ENCODE measurements at places on chromosomes 16 and 17.

DNA sequence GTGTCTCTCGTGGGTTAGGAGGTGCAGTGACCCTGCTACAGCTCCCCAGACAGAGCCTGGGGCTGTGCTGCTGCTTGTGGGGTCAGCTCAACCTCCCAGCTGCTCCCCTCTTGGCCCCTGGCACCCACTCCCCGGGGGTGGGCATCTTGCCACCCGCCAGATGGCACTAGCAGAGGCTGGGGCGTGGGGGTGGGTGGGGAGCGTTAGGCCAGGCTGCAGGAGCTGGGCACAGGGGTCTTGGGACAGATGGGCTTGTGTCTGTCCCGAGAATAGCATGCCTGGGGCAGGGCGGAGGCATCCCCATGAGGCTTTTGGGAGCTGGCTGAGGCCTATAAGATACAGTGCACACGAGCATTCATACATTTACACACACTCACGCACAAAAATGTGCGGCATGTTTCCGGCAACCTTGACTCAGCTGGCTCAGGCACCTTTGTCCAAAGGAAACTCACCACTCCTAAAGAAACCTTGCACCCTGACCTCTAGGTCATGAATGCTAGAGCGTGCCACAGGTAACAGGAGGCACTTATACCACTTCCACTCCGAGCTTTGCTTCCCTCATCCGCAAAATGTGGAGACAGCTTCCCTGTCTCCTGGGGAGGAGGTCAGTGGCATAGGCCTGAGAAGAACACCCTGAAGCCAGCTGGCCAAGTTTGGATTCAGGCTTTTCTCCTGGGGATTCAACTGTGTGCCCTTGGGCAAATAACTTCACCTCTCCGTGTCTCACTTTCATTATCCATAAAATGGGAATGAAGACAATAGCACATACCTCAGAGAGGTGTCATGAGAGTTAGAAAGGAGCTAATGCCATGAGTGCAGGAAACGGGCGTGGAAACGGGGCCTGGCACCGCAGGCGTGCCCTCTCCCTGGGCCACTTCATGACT, 78.9 kb upstream of the LHX1 start:
- DNase-seq, result no peak

GRCh38 chr17:8922451-8922850, 43.1 kb downstream of the PIK3R5 start:
- peak; percentile 88 for DNase-seq

DNA sequence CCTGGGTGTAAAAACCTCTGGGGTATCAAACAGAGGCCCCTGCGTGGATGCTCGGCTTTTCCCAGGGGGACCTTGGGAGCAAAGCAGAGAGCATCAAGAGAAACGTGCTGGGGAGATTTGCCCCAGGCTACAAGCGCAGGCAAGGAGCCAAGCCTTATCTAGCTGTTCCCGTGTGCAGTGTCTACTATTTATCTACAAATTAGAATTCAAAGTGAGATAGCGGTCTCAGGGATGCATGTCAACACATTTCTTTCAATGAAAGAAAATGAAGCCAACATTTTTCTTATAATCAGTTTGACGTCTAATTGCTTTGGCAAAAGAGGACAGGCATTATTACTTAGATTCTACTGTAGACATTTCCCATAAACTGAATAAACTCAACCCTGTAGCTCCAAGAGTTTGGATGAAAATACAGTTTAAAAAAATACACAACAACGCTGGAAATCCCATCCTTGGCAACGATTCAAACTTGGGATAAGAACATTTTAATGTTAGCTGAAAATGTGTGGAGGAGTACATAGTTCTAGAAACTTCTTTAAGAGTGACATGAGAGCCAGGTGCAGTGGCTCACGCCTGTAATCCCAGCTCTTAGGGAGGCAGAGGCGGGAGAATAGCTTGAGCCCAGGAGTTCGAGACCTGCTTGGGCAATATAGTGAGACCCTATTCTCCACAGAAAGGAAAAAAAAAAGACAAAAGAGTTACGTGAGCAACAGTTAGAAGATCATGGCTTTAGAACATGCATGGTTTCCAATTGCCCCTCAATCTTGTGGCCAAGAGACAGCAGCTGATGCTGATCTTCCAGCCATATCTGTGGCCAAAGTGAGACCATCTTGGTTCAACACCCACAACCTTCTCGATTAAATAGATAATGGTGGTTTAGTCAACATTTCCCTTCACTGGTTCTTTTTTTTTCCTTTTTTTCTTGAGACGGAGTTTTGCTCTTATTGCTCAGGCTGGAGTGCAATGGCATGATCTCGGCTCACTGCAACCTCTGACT, 7.2 kb downstream of the SPNS3 start:
- DNase-seq, result no peak

GRCh38 chr16:35798885-35799426, 2339.5 kb downstream of the TP53TG3F start:
- no peak for DNase-seq

- no peak for DNase-seq
Measured at GRCh38 chr17:44921122-44921882, 6.0 kb upstream of the GFAP start.

GRCh38 chr17:77640252-77640651, 318.3 kb upstream of the TNRC6C start:
- DNase-seq, result no peak

DNA sequence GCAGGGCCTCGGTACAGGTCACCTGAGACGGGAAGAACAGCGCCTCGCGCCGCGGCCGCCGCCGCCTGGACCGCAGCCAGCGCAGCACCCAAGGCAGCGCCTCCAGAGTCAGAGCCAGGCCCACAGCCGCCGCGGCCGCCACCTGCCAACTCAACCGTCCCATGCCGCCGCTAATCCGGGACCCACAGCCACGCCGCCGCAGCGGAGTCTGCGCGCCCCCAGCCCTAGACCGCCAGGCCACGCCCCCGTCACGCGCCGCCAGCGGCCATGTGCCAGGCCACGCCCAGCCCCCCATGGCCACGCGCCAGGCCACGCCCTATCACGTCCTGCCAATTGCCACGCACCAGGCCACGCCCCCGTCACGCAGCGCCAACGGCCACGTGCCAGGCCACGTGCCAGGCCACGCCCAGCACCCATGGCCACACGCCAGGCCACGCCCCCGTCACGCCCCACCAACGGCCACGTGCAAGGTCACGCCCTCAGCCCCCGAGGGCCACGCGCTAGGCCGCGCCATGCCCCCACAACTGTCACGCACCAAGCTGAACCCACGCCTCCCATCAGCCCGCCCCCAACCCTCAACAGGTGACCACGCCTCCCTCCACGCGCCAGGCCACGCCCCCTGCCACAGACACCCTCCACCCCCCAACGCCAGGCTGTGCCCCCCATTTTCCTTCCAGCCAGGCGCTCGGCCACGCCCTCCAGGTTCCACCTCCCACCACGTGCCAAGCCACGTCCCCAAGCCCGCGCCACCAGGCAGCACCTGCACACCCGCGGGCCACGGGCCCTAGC, at the start of gene PLD6:
PLD6 (minus strand) TSS at position 210 of the 789 bp plus-strand sequence; CDS start at position 163, 47 bp downstream.
- peak; percentile 86 for DNase-seq

GRCh38 chr17:41835800-41836549, at the start of gene NT5C3B:
TSS of gene NT5C3B (minus strand) at chr17:41836232. CDS start at chr17:41836193, 39 bp downstream.
- no peak for DNase-seq

GRCh38 chr16:89458967-89459366, 31.4 kb downstream of the ANKRD11 start:
- DNase-seq, result no peak

DNA sequence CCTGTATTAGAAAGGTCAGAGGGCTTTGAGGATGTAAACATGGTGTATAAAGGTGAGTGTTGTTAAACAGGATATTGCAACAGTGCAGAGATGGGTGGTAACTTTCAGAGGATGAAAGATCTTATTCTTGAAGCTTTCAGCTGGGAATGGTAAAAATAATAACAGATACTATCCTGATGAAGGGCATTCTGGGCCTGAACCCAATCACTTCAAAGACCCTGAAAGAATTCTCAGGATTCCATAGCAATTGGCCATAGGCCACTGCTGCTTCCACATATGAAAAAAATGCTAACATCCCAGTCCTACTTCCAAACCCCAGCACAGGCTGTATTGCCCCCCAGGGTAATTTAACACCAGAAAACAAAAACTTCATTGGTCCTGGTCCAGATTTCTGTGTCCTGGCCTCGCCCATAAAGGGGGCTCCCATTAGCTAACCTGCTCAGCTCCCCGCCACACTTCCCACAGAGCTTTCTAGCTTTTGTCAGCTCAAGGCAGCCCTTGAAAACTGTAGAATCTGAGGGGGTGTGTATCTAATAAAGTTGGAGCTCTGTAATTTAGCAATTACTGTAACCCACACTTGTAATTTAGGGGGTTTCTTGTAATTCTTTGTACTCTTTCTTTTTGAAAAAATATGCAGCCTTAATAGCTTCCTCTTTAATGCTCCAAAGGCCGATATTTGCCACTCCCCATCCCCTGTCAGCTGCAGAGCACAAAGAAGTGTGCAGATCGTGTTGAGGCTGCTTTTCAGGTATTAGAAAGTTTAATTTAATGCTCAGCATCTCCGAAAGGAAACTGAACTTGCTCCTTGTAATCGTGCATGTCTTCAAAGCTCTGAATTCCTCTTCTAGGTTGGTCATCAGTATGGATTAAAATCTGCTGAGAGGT, 371.5 kb downstream of the SEC14L1 start:
- no peak for DNase-seq

GRCh38 chr16:8084882-8085281, 505.4 kb downstream of the TMEM114 start:
- no peak for DNase-seq

DNA sequence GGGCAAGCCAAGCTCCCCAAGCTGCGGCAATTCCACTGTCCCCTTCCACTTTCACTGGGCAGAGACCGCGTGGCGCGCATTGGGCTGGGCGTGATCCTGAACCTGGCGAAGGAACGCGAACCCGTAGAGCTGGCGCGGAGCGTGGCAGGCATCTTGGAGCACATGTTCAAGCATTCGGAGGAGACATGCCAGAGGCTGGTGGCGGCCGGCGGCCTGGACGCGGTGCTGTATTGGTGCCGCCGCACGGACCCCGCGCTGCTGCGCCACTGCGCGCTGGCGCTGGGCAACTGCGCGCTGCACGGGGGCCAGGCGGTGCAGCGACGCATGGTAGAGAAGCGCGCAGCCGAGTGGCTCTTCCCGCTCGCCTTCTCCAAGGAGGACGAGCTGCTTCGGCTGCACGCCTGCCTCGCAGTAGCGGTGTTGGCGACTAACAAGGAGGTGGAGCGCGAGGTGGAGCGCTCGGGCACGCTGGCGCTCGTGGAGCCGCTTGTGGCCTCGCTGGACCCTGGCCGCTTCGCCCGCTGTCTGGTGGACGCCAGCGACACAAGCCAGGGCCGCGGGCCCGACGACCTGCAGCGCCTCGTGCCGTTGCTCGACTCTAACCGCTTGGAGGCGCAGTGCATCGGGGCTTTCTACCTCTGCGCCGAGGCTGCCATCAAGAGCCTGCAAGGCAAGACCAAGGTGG, 9.8 kb downstream of the SARM1 start:
- peak; percentile 44 for DNase-seq

DNA sequence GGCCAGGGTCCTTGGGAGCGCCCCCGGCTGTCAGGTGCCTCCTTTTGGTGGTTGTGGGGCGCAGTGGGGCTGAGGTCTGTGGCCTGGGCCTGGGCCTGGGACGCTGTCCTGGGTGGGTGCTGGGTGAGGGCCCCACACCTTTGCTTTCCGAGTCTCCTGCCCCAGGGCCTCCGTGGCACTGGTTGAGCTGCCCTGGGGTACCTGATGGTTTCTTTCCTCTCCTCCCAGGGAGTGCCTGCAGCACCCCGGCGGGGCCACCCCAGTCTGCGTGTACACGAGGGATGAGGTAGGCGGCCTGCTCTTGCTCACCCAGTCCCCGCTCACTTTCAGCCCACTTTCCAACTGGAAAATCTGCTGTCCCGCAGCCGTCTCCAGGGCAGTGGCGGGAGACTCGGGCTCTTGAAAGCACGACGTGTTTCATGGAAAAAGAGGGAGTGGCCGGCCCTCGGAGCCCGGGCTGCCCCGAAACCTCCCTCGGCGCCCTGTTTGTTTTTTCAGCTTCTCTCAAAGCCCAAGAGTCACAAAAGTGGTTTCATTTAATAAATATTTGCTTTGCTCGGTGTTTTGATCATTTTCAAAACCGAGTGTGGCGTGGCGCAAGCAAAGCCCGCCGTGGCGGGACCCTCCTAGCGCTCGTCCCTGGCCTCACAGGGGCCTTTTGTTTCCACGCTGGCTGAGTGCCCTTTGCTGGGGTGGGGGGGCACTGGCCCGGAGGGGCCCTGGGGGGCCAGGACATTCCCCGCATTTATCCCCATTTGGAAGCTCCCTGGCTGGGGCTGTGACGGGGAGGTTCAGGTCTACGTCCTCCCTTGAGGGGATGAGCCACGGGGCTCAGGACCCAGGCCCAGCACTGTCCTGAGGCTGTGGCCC, 17.4 kb downstream of the ASPSCR1 start:
- DNase-seq, result no peak

- no peak for DNase-seq
Measured at GRCh38 chr16:89381788-89382187, 108.6 kb downstream of the ANKRD11 start.

GRCh38 chr17:30477774-30478115, 537 bp downstream of the GOSR1 start:
- DNase-seq, result peak; percentile 62

GRCh38 chr16:64304951-64305350, 816.9 kb downstream of the CDH11 start:
- no peak for DNase-seq

DNA sequence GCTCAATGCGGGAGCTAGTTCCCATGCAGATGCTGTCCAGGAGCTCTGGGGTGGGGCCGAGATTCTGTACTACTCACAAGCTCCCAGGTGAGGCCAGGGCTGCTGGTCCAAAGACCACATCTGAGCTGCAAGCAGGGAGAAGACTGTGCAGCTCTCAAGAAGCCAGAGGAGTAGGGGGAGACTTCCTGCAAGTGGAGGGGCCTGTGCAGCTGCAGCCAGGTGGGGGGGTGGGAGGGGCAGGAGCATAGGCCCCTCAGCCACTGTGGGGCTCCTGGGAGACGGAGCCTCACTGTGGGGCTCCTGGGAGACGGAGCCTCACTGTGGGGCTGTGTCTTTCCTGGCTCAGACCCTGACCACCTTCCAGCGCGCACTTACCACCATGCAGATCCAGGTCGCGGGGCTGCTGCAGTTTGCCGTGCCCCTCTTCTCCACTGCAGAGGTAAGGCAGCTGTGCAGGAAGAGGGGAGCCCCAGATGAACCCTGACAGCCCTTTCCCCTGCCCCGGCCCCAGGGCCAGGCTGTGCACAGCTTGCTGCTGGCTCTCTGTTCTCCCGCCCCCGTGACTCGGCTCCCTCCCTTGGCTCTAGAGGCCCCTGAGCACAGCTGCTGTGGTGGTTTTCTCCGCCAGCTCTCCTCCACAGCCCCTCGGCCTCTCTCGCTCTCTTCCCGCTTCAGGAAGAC, 24.3 kb upstream of the DNAI2 start:
- no peak for DNase-seq

- no peak for DNase-seq
Measured at GRCh38 chr17:38507921-38508569, 79.8 kb downstream of the ARHGAP23 start.

- peak; percentile 77 for DNase-seq
Measured at GRCh38 chr16:72400257-72401083, 228.5 kb upstream of the PMFBP1 start.

- DNase-seq, result peak; percentile 23
Measured at GRCh38 chr17:36722121-36722902, 120.9 kb downstream of the MRM1 start.

GRCh38 chr17:31858642-31859486, at the start of gene COPRS:
TSS of gene COPRS (minus strand) at chr17:31859244. CDS start at chr17:31859199, 45 bp downstream.
- DNase-seq, result peak; percentile 91

GRCh38 chr17:42541041-42541833, 5.2 kb downstream of the NAGLU start:
- no peak for DNase-seq

- DNase-seq, result no peak
Measured at GRCh38 chr16:19228052-19228451, 57.5 kb upstream of the CLEC19A start.

GRCh38 chr17:49005140-49005539, 8.0 kb downstream of the IGF2BP1 start:
- no peak for DNase-seq

Data from suppressor macrophage (primary cell).